Mucosa of gallbladder (tissue), 1 donor: ENCODE measurements at places on chromosomes 16 and 17. TPM values are rescaled to one million over a fixed set of nuclear protein-coding genes. Genes with fewer than 3 reads are reported as not detected.

DNA sequence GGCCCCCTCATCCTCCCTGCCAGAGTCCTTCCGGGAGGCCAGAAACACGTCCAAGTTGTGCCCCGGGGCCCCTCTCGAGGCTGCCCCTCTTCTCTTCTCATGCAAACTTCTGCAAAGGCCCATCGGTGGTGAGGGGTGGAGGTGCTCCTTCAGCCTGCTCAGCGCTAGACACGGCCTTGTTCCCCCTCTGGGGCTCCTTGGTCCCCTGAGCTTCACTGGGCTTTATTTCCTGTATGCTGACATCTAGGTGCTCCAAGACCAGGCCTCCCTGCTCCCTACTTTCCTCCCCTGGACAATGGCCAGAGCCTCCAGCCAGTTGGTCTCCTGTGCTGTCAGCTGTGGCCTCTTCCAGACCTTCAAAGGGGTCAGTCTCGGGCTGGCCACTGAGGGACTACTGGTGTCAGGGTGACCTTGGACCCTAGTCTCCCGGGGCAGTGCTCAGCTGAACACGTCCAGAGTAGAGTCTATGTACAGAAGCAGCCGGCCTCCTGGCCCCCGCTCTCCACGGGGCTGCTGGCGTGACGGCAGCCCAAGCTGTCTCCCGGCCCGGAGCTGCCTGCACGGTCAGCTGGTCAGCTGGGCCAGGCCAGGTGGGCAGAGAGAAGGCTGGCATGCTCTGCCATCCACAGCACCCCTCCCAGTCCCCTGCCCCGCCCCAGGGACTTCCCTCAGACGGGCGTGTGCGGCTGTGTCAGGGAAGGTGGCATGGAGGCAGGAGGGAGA is 1.7 kb upstream of the PRR35 start:
- no peak for DNase-seq

GRCh38 chr16:15396948-15397594 is 1.5 kb downstream of the MPV17L start:
- no peak for DNase-seq

DNA sequence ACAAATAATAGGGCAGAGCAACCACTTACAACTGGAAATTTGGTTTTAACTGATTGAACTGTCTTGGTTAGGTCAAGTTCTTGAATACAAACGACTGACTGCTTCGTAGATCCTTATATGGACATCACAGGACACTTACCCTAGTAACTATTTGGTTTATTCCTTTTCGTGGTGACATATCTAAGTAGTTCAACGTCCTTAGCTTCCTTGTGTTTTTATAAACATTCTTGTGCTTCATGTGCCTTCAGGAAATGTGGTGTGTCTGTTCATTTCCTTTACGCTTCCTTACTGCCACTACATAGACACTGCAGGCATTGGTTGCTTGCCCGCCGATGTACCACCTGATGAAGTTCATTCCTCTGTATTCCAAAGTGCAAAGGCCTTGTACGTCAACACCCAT is 59.3 kb downstream of the USP10 start:
- no peak for DNase-seq

- no peak for DNase-seq
Observed at GRCh38 chr17:32769846-32770245, 107.1 kb downstream of the MYO1D start.

DNA sequence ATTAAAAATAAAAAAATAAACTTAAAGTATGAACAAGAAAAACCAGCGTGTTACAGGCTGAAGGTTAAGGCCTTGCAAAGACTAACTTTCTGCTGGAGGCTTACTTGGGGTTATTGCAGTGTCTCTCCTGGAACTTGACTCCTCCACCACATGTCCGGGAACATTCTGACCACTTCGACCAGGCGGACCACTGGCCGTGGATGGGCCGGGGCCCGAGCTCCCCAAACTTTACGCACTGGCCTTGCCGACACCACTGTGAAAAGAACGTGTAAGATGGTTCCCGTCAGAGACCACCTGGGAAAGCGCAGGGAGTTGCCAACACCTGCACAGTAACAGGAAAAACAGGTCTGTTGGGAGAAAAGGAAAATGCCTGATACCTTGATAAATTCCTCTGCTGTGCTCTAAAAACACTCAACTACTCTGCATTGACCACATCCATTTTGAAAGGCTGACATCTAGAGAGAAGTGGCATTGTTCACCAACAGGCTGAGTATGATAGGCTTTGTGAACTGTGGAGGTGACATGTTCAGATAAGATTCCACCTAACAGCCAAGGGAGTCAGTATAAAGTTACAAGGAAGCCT is 99.1 kb downstream of the ADAMTS18 start:
- DNase-seq: no peak

- DNase-seq: no peak
Observed at GRCh38 chr16:48125888-48126287, 29.9 kb downstream of the ABCC12 start.

RBFOX1 gene
- total RNA-seq: 0.55 TPM

GRCh38 chr17:40450175-40450574 is 6.9 kb downstream of the IGFBP4 start:
- DNase-seq: no peak

- DNase-seq: no peak
Observed at GRCh38 chr17:21089145-21089544, 37.6 kb upstream of the DHRS7B start.

STH gene
- total RNA-seq: not detected

DNA sequence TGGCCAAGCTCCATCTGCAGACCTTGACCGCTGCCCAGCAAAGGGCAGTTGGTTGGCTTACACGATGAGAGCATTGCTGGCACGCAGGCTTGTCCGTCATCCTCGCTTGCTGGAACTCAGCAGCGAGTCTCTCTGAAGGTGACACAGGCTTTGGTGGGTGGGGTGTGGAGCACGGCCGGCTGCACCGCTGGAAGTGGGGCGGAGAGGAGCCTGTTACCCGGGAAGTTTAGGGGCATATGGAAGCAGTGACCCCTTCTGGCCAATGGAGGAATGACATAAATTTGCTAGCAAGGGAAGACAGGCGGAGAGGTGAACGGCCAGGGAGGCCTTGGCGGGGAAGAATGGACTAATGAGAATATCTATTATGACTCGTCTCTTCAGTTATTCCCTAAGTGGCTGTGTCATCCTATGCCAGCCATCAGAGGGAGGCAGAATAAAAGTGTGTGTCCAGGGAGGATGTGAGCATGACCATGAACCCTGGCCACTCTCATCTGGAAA is 65.9 kb upstream of the SDK2 start:
- DNase-seq: peak; percentile 80

KRT9 gene
- total RNA-seq: not detected

GRCh38 chr17:58391302-58391984 is 25.9 kb downstream of the RNF43 start:
- DNase-seq: peak; percentile 94

DNA sequence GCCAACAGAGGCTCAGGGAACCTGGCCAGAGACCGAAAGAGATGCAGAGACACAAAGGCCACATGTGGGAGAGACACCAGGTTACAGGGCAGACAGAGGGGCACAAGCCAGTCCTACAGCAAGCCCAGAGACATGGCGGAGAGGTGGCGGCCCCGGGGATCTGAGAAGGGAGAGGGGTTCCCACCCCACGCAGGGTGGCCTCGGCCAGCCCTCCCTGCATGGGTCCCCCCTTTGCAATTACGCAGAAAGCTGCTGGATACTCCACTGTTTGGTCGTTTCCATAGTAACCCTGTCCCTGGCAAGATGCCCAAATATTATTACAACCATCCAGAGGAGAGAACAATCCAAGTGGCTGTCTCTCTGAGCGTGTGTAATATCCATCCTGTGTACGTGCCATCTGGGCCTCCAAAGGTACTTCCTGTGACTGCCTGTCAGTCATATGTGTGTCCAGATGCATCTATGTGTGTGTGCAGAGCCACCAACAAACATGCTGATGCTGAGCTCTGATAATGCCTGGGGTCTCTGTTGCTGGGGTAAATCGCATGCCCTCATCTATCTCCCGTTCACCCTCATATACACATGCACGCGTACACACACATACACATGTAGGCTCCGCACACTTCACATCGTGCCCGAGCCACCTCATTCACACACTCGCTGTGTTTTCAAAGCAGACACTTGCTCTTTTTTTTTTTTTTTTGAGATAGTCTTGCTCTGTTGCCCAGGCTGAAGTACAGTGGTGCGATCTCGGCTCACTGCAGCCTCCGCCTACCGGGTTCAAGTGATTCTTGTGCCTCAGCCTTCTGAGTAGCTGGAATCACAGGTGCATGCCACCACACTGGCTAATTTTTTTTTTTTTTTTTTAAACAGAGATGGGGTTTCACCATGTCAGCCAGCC is 5.5 kb downstream of the PCGF2 start:
- DNase-seq: peak; percentile 69

- DNase-seq: peak; percentile 20
Observed at GRCh38 chr16:17404941-17405689, 65.6 kb downstream of the XYLT1 start.

VPS4A gene
- 29.8 TPM for total RNA-seq

GRCh38 chr16:25228372-25228771 is 11.6 kb downstream of the AQP8 start:
- DNase-seq: no peak

- DNase-seq: peak; percentile 34
Observed at GRCh38 chr17:72714357-72714966, 378.0 kb downstream of the SLC39A11 start.

DNA sequence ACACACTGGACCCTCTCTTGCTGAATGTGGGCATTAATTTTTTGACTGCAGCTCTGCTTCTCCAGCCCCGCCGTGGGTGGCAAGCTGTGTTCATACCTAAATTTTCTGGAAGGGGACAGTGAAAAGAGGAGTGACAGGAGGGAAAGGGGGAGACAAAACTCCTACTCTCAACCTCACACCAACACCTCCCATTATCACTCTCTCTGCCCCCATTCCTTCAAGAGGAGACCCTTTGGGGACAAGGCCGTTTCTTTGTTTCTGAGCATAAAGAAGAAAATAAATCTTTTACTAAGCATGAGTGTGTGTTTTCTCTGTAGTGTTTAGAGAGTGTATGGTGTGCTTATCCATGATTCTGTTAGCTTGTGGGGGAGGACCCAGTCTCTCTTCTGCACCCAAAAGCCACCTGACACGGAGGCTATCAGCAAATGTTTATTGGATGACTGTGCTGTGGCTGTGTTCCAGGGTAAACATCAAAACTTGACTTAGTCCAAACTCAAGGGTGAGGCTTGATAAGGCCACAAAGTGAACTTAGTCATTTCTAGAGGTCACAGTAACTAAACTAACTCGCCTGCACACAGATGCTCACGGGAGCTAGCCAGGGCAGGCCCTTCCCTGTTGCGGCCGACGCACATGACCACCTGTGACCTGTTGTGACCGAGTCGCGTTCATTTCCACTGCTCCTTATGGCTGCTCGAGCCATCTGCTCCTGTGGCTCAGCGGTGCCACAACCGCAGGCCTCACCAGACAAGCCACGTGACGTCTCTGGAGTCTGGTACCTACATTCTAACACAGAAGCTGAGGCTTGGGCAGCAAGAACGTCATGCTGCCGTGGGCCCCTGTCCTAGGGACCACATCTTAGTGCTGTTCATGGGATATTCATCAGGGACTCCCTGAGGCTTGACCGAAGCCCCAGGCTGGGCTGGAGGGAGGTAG is 9.8 kb upstream of the MED11 start:
- peak; percentile 84 for DNase-seq

DNA sequence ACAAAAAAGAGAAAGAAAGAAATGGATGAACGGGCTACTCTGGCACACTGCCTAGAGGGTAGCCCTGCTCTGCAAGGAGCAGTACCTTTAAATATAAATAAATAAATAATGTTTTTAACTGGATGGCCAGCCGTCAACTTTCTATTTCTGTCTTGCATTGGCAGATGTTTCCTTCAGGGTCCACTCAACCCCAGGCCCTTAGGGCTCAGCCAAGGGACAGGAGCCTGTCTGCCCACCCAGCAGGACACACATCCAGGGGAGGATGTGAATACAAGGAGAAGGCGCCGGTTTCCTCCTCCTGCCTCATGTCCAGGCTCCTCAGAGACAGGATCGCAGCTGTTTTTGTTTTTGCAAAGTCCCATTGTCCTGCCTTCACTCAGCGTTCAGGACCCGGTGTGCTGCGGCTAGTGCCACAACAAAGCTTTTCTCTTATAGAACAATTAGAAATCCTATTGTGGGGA is 22.6 kb downstream of the TTYH2 start:
- no peak for DNase-seq

DNA sequence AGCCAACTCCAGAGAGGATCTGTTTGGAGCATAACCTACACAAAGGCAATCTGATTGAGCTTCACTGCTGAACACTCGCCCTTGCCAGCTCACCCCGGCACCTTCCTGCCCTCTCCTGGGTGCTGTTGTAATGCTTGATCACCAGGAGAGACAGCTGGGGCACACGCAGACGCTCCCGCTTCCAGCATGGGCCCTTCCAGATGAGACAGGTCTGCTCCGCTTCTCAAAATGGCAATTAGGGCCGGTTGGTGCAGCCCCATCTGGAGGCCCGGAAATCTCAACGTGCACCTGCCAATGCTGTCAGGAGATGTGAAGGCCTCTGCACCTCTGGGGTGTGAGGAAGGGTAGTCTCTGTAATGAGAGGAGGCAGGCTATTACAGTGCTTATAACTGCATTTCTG is 206.1 kb downstream of the ABCC12 start:
- no peak for DNase-seq

YWHAE gene
- total RNA-seq: 384 TPM

LGALS9 gene
- 103 TPM for total RNA-seq

GRCh38 chr17:82242977-82243647 is 14.3 kb downstream of the SLC16A3 start:
- peak; percentile 82 for DNase-seq

GRCh38 chr16:57240851-57241250 is 4.2 kb upstream of the ARL2BP start:
- DNase-seq: no peak

ITGA2B gene
- total RNA-seq: 2.9 TPM

GRCh38 chr17:67032382-67032781 is 12.0 kb upstream of the CACNG1 start:
- DNase-seq: no peak

- no peak for DNase-seq
Observed at GRCh38 chr17:82328994-82329507, 4.5 kb downstream of the SECTM1 start.

GRCh38 chr17:45288825-45289224 is 26.9 kb upstream of the SPATA32 start:
- DNase-seq: no peak

DNA sequence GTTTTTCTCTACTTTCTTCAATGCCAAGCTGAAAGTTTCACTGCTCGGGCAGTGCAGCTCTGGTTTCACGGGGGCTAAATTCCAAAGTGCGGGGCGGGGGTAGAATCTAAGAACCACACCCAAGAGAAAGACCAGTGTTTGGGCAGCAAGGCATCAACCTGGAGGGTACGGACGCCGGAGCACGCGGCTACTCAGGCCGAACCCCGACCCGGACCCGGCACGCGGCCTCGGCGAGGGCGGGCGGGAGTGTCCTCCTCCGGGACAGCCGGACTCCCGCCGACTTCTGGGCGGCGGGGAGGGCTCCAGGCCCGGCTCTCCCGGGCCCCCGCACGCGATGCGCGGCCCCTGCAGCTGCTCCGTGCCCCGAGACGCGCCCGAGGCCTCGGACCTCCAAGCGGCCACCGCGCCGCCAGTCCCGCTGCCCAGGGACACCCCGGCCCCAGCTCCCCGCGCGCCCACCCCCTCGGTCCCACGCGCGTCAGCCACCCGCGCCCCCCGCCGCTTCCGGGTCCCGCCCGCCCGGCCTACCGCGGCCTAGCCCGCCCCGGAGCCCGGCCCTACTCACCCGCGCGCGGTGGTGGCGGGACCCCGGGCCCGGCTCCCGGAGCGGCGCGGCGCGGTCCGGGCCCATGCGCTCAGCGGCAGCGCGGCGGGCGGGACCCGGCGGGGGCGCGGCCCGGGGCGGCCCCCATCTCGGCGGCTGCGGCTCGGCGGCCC is 561 bp downstream of the AXIN1 start:
- no peak for DNase-seq
